Amniotic stem cell (primary cell): ENCODE measurements at places on chromosomes 13 and 19.

DNA sequence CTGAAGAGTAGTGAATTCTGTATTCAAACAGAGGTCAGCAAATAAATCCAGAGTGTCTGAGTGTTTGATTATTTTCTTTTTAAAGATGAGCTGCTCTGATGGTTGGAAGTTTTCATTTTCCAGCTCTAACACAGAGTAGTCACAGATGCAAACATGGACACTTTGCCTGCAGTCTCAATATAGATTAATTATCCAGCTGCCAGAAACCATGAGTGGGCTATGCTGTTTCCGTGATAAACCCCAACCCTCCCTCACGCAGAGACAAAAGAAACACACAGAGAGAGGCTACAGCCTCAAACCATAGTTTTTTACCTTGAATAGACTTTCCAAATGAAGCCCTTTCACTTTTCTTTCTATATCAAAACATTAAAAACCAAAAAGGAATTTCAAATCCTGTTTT lies 884.7 kb downstream of the DIAPH3 start:
- DNase-seq, result no peak

DNA sequence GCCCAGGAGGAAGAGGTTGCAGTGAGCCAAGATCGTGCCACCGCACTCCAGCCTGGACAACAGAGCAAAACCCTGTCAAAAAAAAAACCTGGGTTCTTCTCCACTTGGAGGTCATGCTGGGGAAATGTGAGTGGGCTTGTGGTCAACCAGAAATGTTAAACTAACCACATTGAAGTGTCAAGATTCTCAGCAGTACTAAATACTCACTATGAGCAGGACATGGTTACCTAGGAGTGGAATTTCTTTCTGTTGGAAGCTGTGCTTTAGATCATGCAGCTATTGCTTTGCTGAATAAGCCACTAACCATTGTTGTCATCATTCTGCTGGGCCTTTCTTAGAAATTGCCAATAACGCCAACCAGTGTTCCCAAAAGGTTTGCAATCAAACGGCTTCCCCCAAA lies 253.3 kb upstream of the TSHZ3 start:
- no peak for DNase-seq

GRCh38 chr19:50000038-50000840 lies 24.9 kb downstream of the VRK3 start:
- DNase-seq, result no peak

DNA sequence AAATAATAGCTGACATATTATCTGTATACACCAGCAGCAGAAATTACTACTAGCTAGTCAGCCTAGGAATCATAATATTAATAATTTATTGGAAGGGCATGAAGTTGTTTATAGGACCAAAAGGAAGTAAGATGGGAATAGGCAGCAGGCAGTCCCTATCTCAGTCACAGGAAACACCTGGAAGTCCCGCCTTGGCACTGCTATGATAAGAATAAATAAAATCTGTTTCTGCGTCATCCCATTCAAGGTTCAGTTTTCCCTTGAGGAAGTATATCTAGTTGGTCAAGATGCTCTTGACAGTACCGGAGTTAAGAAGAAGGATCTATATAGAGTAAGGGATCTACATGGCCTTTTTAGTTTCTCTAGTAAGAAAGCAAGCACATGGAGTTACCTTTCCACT lies 830.8 kb downstream of the DIAPH3 start:
- DNase-seq, result no peak

DNA sequence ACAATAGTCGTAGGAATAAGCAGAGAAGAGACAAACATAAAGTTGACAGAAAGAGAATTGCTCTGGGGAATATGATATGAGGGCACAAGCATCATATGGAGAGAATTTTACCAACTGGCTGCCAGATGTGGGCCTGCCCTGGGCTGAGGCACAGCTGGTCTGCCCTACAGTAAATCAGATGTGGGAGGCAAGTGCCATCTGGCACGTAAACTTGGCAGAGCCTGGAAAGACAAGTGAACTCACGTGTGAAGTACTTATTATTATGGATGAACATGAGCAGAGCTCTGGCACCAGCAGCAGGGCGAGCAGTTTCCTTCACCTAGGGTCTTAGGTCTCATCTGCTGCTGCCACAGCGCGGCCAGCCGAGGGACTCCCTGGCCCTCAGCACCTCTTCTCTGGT lies 20.6 kb downstream of the PCDH8 start:
- no peak for DNase-seq

GRCh38 chr19:36113894-36114720 lies 568 bp downstream of the POLR2I start:
- no peak for DNase-seq

DNA sequence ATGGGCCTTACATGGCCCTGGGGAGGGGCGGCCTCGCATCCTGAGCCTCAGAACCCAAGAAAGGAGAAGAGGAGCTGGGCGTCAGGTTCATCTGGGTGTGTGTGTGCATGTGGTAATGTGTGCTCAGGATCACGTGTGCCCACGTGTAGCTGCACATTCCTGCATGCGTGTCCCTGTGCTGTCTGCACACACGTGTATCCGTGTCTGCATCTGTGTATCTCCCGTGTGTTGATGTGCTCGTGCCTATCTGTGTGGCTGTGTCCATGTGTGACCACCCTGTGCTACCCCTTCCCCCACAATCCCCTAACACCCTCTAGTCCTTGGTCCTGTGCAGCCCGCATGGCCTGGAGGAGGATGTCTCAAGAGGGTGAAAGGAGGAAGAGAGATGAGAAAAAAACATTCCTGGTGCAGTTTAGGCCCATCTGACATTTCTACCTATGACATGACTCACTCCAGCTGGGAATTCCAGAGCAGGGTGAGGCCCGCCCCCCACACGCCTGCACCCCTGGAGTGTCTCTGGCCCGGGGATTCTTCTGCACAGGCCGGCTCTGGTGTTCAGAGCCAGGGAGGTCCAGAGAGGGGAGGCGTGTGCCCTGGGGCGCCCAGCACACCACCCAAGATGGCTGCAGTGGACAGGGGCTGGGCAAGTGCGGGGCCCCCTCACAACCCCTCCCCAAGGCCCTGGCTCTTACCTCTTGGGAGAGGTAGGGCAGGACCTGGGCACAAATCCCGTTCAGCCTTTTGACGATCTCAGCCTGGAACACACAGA lies 7.1 kb downstream of the TLE5 start:
- no peak for DNase-seq

GRCh38 chr13:112158961-112159360 lies 92.0 kb downstream of the SOX1 start:
- DNase-seq, result no peak

DNA sequence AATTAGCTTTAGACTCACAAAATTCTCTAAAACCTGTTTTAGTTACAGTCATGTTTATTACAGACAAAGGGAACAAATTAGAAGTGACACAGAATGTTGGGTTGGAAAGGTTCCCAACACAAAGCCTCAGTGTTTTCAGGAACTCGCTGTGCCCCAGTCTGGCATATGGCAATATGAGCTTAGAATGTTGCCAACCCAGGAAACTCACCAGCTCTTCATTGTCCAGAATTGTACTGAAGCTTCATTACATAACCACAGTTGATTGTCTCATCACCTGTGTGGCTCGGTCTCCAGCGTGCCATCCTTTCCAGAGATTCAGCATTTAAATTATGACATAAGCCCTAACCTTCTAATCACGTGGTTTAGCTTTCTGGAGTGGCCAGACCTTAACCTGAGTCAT lies 19.1 kb downstream of the ZNF264 start:
- DNase-seq, result no peak
